ENCODE measurements at places on chromosomes 6 and 20. TPM values are rescaled to one million over a fixed set of nuclear protein-coding genes. Genes with fewer than 3 reads are reported as not detected.

Gene TMEM74B
- 18.4 TPM for total RNA-seq

Gene KCNK17
- not detected for total RNA-seq

DNA sequence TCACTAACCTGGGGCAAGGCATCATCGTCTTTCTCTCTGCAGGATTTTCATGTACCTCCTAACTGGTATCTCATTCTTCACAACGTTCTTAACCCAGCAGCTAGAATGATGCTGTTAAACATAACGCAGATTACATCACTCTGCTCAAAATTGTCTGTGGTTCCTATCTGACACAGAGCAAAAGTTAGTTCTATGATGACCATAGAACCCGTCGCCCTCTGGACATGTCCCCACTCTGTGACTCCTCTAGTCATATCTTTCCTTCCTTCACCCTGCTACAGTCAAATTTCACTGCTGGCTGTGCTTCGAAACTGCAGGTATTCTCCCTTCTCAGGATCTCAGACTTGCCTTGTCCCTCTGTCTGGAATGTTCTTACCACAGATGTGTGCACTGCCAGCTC lies 87.4 kb upstream of the TPD52L1 start:
- peaks cover 20% of the 10 kb centered on the region for H3K4me1 ChIP-seq
- no peak overlapping the region for H3K27ac ChIP-seq
- H3K36me3 ChIP-seq: no peaks in the 10 kb centered on the region
- no peaks in the 10 kb centered on the region for H3K27me3 ChIP-seq
- no peak for DNase-seq

DNA sequence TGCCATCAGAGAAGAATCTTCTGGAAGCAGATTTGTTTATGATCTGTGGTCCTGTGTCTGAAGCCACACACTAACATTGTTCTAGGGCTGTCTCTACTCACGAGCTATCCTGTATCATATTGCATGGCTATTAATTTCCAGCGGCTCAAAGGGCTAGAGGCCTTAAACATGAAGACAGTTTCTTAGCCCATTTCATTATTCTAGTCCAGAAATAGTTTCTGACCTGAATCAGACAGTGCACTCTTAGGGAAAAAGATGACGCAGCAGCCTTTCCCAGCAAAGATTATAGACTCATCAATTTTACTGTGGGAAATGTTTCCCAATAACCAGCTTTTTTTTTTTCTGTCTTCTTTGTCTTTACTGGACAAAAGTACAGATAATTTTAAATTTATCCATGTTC lies 105.3 kb upstream of the SUPT3H start:
- DNase-seq: no peak
- H3K27ac ChIP-seq: no peak overlapping the region
- no peaks in the 10 kb centered on the region for H3K27me3 ChIP-seq
- H3K36me3 ChIP-seq: peaks cover 9% of the 10 kb centered on the region
- H3K4me1 ChIP-seq: peaks cover 10% of the 10 kb centered on the region

DNA sequence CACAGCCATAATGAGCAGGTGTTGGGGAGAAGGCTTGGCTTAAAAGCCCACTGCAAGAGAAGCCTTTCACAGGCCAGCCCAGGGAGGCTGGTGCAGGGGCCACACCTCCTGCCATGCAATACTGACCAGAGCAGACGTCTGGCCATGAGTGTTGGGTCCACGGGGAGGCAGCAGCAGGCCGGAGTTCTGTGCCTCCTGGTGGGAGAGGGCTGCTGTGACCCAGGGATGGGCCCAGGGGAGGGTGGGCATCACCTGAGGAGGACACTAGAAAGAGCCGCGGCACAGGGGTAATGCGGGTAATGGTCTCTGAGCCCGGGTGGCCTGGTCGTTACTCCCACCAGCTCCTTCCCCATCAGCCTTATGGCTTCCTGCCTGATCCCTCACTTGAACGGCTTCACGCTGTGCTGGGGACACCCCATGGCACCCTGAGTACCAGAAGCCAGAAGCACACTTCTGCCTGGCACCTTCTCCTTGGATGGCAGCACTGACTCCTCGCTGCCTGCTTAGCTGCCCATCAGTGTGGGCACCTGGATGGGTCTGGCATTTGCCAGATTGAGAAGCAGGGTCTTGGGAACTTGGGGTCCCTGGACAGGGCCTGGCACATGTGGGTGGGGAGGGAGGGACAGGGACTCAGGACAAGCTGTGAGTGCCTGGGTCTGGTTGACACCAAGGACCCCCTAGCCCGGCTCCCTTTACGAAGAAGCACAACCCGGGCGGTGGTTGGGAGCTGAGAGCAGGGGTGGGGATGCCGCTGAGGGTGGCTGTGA lies 108.8 kb downstream of the ASXL1 start:
- no peaks in the 10 kb centered on the region for H3K4me1 ChIP-seq
- H3K27me3 ChIP-seq: no peaks in the 10 kb centered on the region
- H3K4me3 ChIP-seq: no peak overlapping the region
- DNase-seq: no peak
- no peak overlapping the region for H3K27ac ChIP-seq
- H3K36me3 ChIP-seq: no peaks in the 10 kb centered on the region

DNA sequence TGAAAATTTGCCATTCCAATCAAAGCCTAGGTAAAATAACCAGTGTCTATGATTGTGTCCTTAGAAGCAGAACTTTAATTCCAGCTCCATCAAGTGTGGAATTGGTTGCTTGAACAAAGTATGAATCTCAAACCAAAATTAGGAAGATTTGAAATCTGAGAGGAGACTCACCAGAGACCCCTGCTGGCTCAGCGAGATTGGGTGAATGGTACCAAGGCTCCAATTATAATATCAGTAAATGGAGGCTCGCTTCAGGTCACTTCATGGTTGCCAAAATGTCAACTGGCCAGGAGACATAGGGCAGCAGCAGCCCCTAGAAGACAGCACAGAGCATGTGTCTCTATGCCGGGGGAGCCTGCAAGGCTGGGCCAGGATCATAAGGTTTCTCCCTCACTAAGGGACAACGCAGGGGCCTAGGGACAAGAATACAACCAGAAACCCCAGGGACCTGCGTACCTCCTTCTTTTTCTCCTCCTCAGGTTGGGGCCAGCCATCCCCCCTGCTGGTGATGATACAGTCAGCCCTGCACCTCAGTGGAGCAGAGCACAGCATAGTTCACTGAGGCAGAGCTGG lies 14.0 kb downstream of the RBL1 start:
- H3K4me3 ChIP-seq: no peak overlapping the region
- no peak for DNase-seq
- no peaks in the 10 kb centered on the region for H3K4me1 ChIP-seq
- H3K27me3 ChIP-seq: no peaks in the 10 kb centered on the region
- peaks cover 27% of the 10 kb centered on the region for H3K36me3 ChIP-seq

DNA sequence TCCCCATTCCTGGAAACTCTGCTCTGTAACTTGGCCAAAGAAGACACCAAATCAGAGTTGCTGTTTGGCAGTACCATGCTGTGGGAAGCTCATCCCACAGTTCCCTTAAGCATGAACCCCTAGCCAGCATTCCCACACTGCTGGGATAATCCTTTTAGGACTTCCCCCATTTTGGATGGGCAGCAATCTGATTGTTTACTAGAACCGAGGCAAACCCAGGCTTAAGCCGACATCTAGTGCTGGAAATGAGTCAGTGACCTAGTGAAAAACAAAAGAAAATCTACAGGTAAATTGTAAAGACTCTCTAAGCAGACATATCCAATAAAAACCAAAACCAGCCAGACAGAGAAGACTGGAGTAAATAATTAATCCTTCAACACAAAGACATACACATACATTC lies 5.2 kb downstream of the DNAH8 start:
- H3K4me1 ChIP-seq: peaks cover 9% of the 10 kb centered on the region
- DNase-seq: peak; percentile 60
- H3K4me3 ChIP-seq: no peak overlapping the region
- no peaks in the 10 kb centered on the region for H3K27me3 ChIP-seq
- no peak overlapping the region for H3K27ac ChIP-seq

DNA sequence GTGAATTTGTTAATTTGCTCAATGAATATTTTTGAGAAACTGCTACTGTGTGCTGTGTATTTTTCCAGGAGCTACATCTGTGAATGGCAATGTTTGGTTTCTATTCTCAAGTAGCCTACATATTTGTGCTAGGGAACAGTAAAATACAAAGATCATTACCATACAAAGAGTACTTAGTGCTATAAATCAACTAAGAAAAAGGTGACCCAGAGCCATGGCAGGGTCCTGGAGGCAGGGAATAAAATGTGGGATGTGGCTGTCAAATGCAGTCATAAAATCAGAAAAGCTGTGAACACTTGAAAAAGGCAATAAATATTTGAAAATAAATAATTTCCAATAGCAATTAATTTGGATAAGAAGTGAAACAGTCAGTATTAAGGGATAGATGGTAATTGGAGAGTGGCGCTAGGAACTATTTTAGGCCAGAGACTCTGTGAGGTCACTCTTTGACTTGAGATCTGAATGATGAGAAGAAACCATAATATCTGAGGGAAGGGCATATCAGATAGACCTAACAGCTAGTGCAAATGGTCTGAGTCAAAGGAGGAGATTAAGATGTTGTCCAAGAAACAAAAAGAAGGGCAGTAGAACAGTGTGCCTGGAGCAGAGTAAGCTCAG lies 98.8 kb downstream of the MANEA start:
- no peaks in the 10 kb centered on the region for H3K27me3 ChIP-seq
- H3K4me3 ChIP-seq: no peak overlapping the region
- no peak for DNase-seq
- no peak overlapping the region for H3K27ac ChIP-seq
- no peaks in the 10 kb centered on the region for H3K36me3 ChIP-seq

DNA sequence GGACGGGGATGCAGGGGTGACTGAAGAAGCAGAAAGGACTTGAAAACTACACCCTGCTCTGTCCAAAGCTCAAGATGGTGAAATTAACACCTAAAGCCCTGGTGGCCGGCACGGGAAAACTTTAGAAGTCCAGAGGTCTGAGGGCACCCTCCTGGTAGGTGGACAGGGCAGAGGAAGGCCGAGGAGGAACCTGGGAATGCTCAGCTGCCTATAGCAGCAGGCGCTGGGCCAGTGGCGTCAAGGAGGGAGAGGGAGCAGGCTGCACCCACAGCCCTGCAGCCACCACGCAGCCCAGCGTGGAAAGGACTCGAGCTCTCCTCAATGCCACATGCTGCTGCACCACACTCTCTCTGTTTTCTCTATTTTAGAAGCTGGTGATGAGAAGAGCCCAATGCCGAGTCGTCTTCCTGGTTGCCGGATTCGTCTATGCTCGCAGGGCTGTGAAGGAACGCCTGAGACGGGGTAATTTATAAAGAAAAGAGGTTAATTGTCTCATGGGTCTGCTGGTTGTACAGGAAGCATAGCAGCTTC lies 248.3 kb upstream of the AFDN start:
- no peaks in the 10 kb centered on the region for H3K36me3 ChIP-seq
- no peak overlapping the region for H3K4me3 ChIP-seq
- no peaks in the 10 kb centered on the region for H3K4me1 ChIP-seq

GRCh38 chr20:56043227-56043626 lies 37.9 kb upstream of the CBLN4 start:
- no peaks in the 10 kb centered on the region for H3K27me3 ChIP-seq
- H3K4me3 ChIP-seq: no peak overlapping the region
- H3K36me3 ChIP-seq: no peaks in the 10 kb centered on the region
- no peak for DNase-seq

GRCh38 chr6:11637266-11637665 lies 99.7 kb downstream of the TMEM170B start:
- H3K36me3 ChIP-seq: no peaks in the 10 kb centered on the region
- H3K27me3 ChIP-seq: no peaks in the 10 kb centered on the region
- no peak overlapping the region for H3K27ac ChIP-seq
- DNase-seq: no peak
- H3K4me1 ChIP-seq: peaks cover 8% of the 10 kb centered on the region

DNA sequence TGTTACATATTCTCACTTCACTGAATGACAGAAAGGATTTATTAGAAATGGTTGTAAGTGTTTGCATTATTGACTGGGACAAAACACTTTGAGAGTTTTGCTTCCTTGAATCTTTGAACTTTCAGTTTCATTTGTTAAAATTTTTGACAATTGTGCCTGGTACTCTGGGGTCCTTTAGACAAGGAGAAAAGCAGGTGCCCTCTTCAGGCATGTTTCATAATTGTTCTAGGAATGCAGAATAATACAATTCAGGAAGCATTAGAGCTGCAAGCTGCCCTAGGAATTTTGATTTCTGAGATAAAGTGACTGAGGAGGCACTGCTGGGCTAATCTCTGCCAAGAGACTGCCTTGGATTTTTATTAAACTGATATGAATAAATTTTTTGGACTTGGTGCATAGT lies 49.7 kb downstream of the TOP1 start:
- DNase-seq: peak; percentile 71
- H3K4me3 ChIP-seq: no peak overlapping the region
- peaks cover 73% of the 10 kb centered on the region for H3K36me3 ChIP-seq
- H3K4me1 ChIP-seq: peaks cover 13% of the 10 kb centered on the region

DNA sequence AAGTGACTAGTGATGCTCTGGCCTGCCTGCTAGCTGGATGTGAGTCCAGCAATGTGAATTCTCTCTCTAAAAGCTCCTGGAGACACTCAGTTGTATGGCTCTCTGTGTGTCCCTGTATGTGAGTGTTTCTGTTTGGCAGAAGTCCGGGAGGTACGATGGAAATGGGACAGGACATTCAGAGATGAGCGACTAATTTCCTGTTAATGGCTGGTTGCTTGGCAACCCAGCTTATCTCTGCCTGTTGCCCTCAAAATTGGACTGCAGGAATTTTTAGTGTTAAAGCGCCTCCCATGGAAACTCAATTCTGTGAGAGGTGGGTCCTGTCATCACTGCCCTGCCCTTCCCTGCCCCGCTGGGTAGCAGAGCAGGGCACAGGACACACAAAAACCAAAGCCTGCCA lies 136.8 kb upstream of the LRFN2 start:
- H3K27ac ChIP-seq: no peak overlapping the region
- DNase-seq: no peak
- no peaks in the 10 kb centered on the region for H3K27me3 ChIP-seq
- no peak overlapping the region for H3K4me3 ChIP-seq
- no peaks in the 10 kb centered on the region for H3K4me1 ChIP-seq
- H3K36me3 ChIP-seq: no peaks in the 10 kb centered on the region

GRCh38 chr20:34925981-34926380 lies 29.6 kb downstream of the GSS start:
- H3K4me3 ChIP-seq: no peak overlapping the region
- H3K27ac ChIP-seq: no peak overlapping the region
- H3K27me3 ChIP-seq: no peaks in the 10 kb centered on the region
- peaks cover 40% of the 10 kb centered on the region for H3K4me1 ChIP-seq
- DNase-seq: no peak
- peaks cover 63% of the 10 kb centered on the region for H3K36me3 ChIP-seq

DNA sequence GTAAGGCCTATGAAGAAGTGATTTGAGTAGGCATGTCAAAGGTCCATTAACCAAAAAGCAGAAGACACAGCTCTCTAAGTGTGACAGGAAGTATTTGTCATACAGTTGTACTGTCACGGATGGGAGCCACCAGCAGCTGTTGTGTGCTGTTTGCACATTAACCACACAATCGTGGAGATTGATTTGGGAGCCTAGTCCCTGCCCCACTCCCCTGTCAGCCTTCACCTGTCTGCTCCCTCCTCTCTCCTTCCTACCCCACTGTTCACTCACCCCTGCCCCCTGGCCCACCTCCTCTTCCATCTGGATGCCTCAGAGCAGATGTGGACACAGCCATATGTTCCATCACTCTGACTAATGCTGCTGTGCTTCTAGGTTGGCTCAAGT lies 124.7 kb upstream of the SPACA1 start:
- no peaks in the 10 kb centered on the region for H3K4me1 ChIP-seq
- no peak for DNase-seq
- H3K27ac ChIP-seq: no peak overlapping the region
- H3K27me3 ChIP-seq: peaks cover 3% of the 10 kb centered on the region
- no peak overlapping the region for H3K4me3 ChIP-seq

- H3K36me3 ChIP-seq: peaks cover 16% of the 10 kb centered on the region
- no peak for DNase-seq
- H3K4me3 ChIP-seq: no peak overlapping the region
- H3K27ac ChIP-seq: no peak overlapping the region
- no peaks in the 10 kb centered on the region for H3K4me1 ChIP-seq
Measured at GRCh38 chr20:58708246-58708931, 15.8 kb downstream of the NPEPL1 start.

All from PC-3 (cell line).